RWPE1 (cell line): ENCODE measurements at places on chromosomes 16 and 17.

GRCh38 chr17:30217054-30217453 lies 18.4 kb downstream of the SLC6A4 start:
- DNase-seq, result no peak

- peak; percentile 75 for DNase-seq
Measured at GRCh38 chr17:83083368-83084201, 4.2 kb downstream of the METRNL start.

- no peak for DNase-seq
Measured at GRCh38 chr17:52389632-52390031, 231.1 kb upstream of the CA10 start.

DNA sequence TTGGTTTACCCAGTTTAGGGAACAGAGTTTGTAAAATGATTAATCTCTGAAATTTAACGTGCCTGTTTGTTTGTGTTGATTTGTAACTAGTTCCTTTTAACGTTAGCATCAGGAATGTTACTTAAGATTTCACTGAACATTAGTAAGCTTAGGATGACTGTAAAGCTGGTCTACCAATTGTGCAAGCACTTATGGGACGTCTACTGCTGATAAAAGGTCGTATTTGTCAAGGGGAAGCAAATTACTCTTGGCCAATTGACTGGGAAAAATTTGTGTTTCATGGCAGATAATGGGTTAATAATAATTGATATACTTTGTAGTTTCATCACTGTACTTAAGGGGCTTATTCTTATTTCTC lies 11.8 kb downstream of the METTL9 start:
- DNase-seq, result no peak

DNA sequence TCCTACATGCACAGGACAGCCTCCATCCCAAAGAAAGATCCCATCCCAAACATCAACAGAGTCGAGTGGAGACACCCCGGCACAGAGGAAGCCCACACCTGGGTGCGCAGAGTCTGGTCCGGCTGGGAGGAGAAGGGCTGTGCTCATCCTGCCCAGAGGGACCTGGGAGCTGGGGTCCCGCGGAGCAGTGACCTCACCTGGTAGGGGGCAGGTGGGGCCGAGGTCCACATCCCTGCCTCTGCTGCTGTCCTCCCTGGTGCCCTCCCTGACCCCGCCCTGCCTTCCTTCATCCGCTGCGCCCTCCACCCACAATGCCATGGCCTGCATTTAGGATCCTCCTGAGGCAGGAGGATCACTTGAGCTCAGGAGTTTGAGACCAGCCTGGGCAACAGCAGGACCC lies 2.9 kb downstream of the C16orf90 start:
- DNase-seq, result no peak

- DNase-seq, result no peak
Measured at GRCh38 chr16:80536238-80536637, 4.6 kb upstream of the DYNLRB2 start.

- DNase-seq, result no peak
Measured at GRCh38 chr16:49498666-49499413, 125.2 kb downstream of the C16orf78 start.

DNA sequence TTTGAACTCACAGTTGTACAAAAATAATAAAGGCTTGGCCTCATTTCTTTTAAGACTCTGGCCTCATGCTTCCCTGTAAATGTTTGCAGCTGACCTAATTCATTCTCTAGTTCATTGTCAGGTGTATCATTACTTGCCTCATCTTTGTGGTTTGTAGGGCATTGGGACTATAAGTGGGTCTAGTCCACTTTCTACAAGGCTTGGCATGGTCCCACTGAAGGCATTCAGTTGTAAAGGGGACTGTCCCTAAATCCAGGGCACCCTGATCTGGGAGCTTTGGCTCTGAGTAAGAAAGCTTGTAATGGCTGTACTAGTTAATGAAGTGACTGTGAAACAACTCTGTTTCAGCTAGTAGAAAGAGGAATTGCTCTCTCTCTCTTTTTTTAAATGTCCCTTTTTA lies 2.7 kb downstream of the KCTD2 start:
- DNase-seq, result no peak

DNA sequence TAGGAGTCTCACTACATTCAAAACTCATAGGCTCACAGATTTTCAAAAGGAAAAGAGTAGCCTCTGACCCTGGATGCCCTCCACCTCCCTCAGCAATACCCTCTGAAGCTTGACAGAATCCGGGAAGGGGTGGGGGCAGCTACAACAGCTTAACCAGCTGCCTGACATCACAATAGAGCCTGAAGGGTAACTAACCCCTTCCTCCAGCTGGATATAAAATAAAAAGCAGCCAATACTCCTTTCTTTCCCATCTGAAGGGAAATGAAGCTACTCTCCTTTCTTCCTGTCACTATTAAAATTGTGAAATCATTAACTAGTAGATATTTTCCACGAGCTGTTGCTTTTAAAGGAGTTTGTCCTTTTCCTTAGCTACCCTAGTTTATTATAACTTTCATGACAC lies 24.0 kb downstream of the USP31 start:
- no peak for DNase-seq

DNA sequence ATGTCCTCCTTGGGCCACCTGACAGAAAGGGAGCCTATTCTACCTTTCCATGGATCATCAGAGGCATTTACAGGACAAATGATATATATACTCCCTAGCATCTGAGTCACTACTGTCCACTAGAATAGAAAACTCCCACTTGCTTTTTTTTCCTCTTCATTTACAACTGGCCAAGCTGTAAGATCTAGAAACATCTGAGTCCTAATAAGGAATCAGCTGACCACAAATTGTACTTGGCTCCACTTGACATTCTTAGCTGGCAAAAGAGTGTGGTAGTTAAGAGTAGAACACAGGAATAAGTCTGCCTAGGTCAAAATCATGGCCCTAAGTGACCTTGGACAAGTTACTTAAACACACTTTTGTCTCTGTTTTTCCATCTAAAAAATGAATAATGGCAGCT lies 5.2 kb downstream of the RUSF1 start:
- no peak for DNase-seq

- DNase-seq, result no peak
Measured at GRCh38 chr17:81440511-81441244, 45.4 kb downstream of the BAHCC1 start.

- no peak for DNase-seq
Measured at GRCh38 chr17:73571511-73572130, 72.6 kb downstream of the SDK2 start.

GRCh38 chr17:77839698-77840512 lies 118.6 kb upstream of the TNRC6C start:
- DNase-seq, result no peak

DNA sequence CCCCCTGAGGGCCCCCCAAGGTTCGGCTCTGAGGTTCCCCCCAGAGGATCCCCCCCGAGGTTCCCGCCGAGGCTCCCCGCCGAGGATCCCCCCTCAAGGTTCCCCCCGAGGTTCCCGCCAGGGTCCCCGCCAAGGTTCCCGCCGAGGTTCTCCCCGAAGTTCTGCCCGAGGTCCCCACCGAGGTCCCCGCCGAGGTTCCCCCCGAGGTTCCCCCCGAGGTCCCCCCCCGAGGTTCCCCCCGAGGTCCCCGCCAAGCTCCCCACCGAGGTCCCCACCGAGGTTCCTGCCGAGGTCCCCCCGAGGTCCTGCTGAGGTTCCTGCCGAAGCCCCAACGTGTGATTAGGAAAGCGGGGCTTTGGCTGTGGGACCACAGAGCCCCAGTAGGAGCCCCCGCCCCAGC lies 32.2 kb upstream of the SSTR5 start:
- DNase-seq, result no peak

GRCh38 chr17:59814685-59815084 lies 78.1 kb downstream of the TUBD1 start:
- no peak for DNase-seq

DNA sequence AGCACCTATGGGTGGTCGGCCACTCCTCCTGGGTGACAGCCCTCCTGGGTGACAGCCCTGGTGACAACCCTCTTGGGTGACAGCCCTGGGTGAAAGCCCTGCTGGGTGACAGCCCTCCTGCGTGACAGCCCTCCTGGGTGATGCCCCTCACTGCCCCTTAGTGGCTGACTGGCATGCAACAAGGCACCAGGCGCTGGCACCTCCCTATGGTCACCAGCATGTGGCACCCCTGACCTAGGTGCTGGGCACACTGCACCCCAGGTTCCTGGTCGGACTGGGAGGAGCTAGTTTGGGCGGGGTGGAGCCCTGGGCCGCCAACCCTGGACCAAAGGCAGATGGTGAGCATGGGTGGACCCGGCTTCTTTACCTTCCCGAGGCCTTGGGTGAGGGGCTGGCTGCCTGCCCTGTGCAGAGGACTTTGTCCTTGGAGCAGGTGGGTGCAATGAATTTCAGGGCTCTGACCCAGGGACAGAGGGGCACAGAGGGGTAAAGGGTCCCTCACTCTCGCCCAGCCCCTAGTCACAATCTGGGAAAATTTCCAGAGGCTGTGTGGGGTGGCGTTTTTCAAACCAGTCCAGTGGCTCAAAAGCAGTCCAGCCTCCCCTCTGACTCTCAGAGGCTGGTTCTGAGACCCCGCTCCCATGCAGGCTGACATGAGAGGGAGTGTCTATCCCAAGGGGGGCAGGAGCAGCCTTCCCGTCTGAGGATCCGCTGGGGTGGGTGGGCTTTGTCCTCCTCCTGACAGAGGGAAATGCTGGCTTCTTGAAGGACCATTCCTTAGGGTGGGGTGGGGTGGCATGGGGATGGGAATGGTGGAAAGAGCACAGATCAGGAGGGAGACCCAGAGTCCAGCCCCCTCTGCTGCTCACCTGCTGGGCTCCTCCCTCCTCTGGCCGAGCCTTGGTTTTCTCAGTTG lies 25.9 kb upstream of the TNFRSF13B start:
- DNase-seq, result no peak
